Prostate gland (tissue), 2 donors: ENCODE measurements at places on chromosomes 13 and 19. TPM values are rescaled to one million over a fixed set of nuclear protein-coding genes. Genes with fewer than 3 reads are reported as not detected.

DNA sequence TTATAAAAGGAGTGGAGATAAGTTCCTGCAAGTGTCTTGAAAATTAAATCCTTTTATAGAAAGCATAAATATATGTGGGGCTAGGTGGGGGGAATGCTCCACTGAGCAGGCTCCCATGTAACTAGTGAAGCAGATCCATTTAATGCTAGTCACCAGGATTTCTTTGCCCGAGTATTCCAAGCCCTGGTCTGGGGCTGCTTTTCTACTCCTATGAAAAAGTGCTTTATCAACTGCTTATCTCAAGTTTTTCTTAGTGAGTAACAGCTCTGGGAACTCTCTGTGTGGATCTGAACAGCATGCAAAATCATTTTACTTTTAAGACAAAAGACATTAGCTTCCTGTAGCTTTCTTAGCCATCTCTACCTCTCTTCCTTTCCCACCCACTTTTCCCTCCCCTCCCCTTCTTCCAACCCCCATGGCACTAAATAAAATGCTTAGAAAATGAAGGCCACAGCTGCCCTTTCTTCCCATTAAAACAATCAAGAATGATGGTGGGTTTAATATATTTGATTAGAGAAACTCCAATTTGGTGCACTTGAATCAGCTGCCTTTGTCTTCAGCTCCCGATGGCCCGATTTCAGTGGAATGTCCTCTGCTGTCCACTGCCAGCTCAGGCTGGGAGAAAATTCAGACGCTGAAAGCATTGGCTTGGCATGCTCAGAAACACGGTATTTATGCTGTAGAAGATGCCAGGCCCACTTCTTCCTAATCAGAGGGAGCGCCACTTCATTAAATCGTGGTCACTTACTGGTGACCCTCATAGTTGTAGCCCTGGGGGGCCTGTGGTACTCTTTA is 475.1 kb downstream of the FOXO1 start:
- H3K27ac ChIP-seq: peak overlapping the region; percentile 50
- no peak overlapping the region for H3K4me3 ChIP-seq
- H3K27me3 ChIP-seq: no peaks in the 10 kb centered on the region
- H3K4me1 ChIP-seq: no peaks in the 10 kb centered on the region
- no peaks in the 10 kb centered on the region for H3K36me3 ChIP-seq

DNA sequence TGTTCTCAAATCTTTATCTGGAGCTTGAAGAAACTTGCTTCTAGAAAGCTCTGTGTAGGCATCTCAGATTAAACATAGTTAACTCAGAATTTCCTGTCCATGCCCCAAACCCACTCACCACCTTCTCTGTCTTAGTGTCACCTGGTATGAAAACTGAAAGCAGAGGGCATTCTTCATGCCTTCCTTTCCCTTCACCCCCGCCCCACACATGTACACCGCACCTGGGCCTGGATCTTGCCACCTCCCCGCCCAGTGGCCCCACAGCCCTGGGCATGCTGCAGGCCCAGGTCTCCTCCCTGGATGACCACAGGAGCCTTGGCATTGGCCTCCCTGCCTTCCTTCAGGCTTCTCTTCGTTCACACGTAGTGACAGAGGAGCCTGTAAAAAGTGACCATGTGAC is 15.8 kb downstream of the CFAP97D2 start:
- no peak for DNase-seq
- H3K4me1 ChIP-seq: no peaks in the 10 kb centered on the region
- H3K36me3 ChIP-seq: no peaks in the 10 kb centered on the region
- H3K27me3 ChIP-seq: peaks cover 3% of the 10 kb centered on the region
- no peak overlapping the region for H3K27ac ChIP-seq
- no peak overlapping the region for H3K4me3 ChIP-seq

Gene COQ8B
- 64.4 TPM for total RNA-seq

Gene CD33
- total RNA-seq: 1.9 TPM

Gene RFXAP
- 4.9 TPM for total RNA-seq

Gene SPRED3
- 0.82 TPM for total RNA-seq

Gene TIMM29
- total RNA-seq: 47.9 TPM
